ENCODE measurements at places on chromosomes 2 and 18.

DNA sequence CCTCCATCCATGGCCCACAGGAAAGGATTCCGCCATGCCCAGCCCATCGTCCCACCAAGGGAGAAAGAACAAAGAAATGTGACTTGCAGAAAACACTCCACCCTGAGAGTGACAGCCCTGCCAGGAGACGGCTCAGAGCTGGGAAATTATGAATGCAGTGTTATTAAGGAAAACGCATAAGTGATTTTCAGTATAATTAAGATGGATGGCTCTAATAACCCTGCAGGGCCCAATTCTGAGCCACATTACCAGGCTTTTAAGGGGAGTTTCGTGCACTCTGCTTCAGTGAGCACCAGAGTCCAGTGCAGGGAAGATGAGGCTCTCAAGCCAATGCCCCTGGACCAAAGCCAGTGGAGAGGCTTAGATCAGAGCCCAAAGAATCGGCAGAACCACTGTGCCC lies 10.6 kb upstream of the TEX51 start:
- H3K4me1 ChIP-seq = peaks cover 2% of the 10 kb centered on the region
- H3K27ac ChIP-seq = no peak overlapping the region

GRCh38 chr2:113257516-113258264 lies 21.0 kb downstream of the PAX8 start:
- H3K4me1 ChIP-seq = peaks cover 43% of the 10 kb centered on the region
- H3K36me3 ChIP-seq = peaks cover 19% of the 10 kb centered on the region
- H3K27me3 ChIP-seq = no peaks in the 10 kb centered on the region

DNA sequence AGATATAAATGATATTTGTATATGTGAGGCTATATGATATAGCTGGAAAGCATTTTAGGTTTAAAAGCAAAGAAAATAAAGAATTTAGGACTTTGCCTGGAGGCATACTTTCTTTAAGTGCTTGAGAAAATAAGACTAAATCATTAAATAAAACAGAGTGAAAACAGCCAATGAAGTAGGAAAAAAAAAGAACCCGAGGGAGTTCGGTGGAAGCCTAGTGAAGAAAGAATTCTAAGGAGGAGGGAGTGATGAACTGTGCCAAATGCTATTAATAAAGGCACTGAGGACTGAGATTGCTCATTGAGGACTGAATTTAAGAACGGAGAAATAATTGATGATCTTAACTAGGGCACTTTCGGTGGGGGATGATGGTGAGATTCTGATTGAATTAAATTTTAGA lies 573.5 kb downstream of the DSC3 start:
- H3K4me3 ChIP-seq = no peak overlapping the region
- H3K27me3 ChIP-seq = no peaks in the 10 kb centered on the region
- no peak overlapping the region for H3K27ac ChIP-seq
- H3K4me1 ChIP-seq = no peaks in the 10 kb centered on the region
- no peaks in the 10 kb centered on the region for H3K36me3 ChIP-seq

DNA sequence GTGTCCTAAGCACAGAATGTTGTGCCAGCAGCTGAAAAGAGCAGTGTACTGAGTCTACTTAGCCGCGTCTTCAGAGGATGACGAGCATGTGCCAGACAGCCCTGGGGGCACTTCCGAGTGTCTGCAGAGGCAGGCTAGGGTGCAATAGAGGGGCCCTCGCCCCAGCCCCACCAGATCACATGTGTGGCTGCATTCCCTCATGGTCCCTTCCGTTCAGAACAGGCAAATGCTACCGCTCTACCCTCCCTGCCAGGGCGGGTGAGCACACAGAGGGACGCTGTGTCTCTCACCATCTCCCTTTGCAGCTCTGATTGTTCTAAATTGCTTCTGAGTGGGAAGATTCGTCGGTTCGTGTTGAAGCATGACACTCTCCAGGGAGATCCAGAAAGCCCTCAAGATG lies 212.2 kb upstream of the RAB12 start:
- H3K36me3 ChIP-seq = no peaks in the 10 kb centered on the region
- no peak overlapping the region for H3K4me3 ChIP-seq
- no peak overlapping the region for H3K27ac ChIP-seq
- H3K4me1 ChIP-seq = no peaks in the 10 kb centered on the region

DNA sequence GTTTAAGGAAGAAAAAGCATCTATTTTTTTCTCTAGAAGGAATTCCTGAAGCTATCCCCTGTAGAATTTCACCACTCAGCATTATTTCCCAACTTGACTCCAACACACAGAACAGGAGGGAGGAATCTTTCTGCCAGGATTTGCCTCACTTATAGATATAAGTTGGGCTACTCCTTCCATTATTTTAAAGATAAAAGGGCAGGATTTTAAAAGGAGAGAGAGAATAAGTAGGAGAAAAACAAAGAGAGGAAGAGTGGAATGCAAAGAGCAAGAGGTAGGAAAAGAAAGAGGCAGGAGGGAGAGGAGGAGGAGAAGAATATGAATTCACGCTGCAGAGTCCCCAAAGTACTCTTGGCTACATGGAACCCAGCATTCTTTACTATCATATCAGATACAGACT lies 182.5 kb downstream of the TCF4 start:
- H3K36me3 ChIP-seq = no peaks in the 10 kb centered on the region
- peaks cover 7% of the 10 kb centered on the region for H3K4me1 ChIP-seq
- no peak overlapping the region for H3K4me3 ChIP-seq

- H3K4me3 ChIP-seq = peak overlapping the region; percentile 67
- peaks cover 67% of the 10 kb centered on the region for H3K27me3 ChIP-seq
- H3K4me1 ChIP-seq = peaks cover 11% of the 10 kb centered on the region
- H3K27ac ChIP-seq = no peak overlapping the region
- H3K36me3 ChIP-seq = no peaks in the 10 kb centered on the region
Measured at GRCh38 chr2:167293943-167294775, 405.9 kb downstream of the XIRP2 start.

DNA sequence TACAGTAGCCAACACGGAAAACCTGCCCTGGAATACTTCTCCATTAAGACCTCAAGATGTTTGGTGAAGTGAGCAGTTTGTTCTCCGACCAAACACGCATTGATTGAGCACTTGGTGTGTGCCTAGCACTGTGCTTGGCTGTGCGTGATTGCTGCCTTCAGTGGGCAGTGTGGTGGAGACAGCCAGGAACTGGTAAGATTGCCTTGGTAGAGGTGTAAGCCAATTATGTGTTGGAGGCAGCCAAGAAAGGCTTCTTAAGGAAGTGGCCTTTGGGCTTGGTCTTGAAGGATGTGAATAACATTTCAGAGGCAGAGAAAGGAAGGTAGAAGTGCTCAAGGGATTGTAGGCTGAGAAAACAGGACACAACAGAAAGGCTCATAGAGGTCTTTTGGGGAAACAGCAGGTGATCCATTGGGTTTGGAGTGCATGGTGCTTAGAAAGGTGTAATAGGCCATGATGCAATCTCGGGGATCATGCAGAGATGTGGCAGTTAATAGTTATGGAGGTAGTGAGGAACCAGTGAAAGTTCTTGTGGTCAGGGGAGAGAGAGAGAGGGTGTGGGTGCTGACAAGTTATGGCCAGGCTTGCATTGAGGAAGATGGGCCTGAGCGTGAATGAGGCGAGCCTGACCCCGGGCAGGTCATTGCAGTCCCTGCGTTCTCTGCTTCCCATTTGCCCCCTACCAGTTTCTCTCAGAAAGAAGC lies 6.3 kb downstream of the B3GNT2 start:
- H3K4me1 ChIP-seq = peaks cover 83% of the 10 kb centered on the region
- H3K4me3 ChIP-seq = peak overlapping the region; percentile 89
- H3K27me3 ChIP-seq = no peaks in the 10 kb centered on the region
- H3K36me3 ChIP-seq = peaks cover 63% of the 10 kb centered on the region

DNA sequence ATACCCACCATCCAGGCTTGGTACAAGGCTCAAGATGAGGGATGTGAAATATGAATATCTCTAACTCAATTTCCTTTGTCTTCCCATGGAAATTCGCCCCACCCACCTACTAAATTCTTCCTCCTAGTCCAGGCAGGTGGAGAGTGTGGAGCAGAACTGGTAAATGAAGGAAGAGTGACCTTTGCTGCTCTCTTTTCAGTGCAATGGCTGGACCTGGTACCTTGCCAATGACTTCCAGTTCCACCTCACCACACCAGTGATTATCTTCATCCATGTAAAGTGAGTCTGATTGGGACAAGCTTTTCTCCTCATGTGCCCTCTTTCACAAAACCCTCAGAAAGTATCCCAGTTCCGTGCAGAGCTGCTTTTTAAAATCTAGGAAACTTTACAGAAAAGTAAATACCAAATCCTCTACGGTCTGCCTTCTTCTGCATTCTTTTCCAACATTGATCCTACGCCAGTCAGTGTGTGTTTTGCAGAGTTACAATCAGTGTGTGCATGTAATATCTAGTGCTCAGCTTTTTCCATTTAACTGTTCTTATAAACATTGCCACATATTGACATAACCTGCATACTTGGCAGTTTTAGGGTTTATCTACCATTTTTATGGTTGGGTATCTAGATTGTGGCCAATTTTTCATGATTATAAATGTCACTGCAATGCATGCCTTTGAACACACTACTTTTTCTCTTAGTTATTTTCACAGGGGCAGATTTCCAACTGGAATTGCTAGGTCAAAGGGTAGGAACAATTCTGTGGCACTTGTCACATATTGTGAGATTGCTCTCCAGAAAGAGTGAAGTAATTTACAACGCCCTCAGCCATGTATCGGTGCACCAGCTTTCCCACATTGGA lies 86.5 kb upstream of the SEC11C start:
- no peak overlapping the region for H3K4me3 ChIP-seq
- H3K27me3 ChIP-seq = peaks cover 11% of the 10 kb centered on the region
- no peaks in the 10 kb centered on the region for H3K36me3 ChIP-seq
- H3K27ac ChIP-seq = no peak overlapping the region
- no peak for DNase-seq

DNA sequence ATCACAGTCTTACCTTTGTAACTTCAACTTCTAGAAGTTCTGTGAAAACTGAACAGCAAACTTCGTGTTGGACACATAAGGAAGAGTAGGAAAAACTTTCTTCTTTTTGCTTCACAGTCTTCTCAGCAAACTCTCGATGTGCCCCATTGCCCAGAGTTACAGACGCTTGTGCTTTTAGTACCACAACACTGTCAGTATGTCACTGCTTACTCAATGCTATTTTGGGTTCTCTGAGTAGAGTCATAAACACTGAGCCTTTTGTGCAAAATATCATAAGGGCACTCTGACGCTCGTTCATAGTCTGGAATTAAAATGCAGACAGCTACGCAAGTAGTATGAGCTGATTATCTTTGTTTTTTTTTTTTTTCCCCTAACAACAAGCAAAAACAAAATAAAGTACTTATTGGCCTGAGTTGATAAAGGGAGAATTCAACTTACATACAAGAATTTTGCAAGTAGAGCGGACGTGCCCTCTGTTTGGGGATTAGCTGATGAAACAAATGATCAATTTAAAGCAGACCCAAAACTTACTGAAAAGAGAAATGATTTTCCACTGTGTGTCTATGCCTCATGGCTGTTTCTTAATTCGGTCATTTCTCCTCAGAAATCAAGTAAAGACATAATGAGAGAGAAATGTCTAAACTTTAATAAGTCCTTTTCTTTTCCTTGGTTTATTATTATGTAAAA lies at the start of gene CDH19:
Gene CDH19 (minus strand): TSS at position 150 of the 687 bp plus-strand sequence. CDS start 31,886 bp downstream, outside the sequence.
- H3K4me1 ChIP-seq = no peaks in the 10 kb centered on the region
- H3K27ac ChIP-seq = no peak within 1 kb of the TSS
- H3K4me3 ChIP-seq = no peak within 1 kb of the TSS

Measured in activated naive CD8-positive, alpha-beta T cell treated with anti-CD3 and anti-CD28 coated beads for 36 hours (primary cell).